NCI-H510A treated with DMSO at 0.1 percent for 48 hours (cell line): ENCODE measurements at places on chromosomes 1 and 21.

DNA sequence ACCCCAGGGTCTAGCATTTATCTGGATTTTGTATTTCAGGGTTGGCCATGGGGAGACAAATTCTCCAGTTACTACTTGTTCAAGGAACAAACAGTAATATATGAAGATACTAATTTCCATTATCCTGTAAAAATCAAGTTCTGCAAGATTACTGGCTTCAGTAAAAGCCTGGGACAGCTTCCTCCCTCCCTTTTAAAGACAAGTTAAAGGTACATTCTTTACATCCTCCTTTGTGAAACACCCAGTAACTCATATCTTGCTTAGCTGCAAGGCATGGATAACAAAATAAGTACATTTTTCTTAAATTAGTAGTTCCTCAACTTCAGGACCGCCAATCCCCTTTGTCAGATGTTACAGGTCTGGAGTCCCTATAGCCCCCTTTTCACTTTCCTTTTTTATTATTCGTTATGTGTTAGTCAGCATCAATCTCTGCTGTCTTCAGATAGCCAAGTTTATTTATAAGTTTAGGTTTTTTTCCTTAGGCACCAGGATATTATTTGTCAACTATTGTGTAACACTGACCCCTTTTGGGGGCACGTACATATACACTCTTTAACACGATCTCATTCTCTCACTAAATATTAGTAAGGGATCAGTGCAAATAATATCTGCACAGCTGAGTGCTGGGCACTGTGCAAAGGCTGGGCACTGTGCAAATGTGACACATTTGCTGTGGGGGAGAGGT is 9.8 kb downstream of the ERRFI1 start:
- no peak for DNase-seq

GRCh38 chr1:92838519-92838918 is 6.7 kb downstream of the RPL5 start:
- no peak for DNase-seq

GRCh38 chr1:203172184-203173010 is 3.2 kb downstream of the MYBPH start:
- peak; percentile 33 for DNase-seq

GRCh38 chr1:31761883-31762282 is 2.3 kb downstream of the ADGRB2 start:
- no peak for DNase-seq

DNA sequence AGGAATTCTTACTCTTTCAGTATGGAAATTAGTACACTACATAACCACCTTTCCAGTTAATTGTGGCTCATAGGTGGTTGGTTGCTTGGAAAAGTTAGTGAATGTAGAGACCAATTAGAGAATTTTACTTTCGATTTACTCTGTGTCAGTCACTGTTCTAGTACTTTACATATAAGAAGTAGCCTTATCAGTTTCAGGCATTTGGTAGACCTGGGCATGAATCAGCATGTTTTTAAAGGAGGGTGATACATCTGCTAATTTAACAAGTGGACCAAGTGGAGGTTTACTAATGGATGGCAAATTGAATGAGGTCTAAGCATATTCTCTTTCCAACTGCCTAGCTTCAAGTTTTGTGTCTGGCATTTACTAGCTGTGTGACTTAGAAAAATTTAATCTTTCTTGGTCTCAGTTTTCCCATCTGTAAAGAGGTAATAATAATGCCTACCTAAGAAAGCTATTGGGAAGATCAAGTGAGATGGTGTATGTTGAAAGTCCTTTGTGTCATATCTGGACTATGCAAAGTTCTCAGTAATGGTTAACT is 1158.6 kb downstream of the PLA2G4A start:
- DNase-seq: no peak

GRCh38 chr1:21291184-21291583 is 921 bp upstream of the ECE1 start:
- no peak for DNase-seq

- peak; percentile 94 for DNase-seq
Observed at GRCh38 chr1:41241749-41242341, at the start of gene SCMH1. Gene SCMH1 (minus strand): TSS chr1:41242306. CDS start chr1:41186133, 56,173 bp downstream.

GRCh38 chr1:47575855-47576757 is 138.3 kb downstream of the FOXD2 start:
- DNase-seq: no peak

DNA sequence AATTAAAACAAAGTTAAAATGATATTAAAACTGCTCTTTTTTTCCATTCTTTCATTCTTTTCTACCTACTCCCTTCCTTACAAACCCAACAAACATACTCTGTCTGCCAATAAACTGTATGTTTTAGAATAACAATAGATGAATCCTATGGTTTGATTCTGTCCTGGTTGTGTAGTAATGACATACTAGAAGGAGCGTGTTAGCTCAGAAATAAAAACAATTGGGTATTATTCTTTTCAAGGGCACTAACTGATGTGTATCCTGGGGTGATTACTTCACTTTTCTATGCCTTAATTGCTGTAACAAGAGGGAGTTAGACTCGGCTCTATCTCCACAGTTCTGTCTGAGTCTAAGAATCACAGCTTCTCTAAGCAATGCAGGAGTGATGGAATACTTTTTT is 194.4 kb downstream of the GIPC2 start:
- no peak for DNase-seq

DNA sequence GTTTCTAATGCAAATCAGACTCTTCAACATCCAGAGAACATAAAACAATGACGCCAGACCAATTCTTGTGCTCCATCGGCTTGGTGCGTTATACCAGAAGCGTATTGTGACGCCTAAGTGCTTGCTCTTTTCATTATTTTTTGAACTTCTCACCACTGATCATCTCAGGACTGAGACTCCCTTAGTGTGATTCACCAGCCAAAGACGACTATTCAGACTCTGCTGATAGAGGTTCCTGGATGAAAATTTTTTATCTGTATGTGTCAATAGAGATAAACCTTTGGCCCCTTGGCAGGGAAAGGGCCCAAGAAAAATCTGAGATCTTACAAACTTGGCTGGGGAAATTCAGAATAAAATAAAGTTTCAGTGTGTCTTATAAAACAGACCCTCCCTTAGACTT is 856 bp upstream of the GREM2 start:
- no peak for DNase-seq

DNA sequence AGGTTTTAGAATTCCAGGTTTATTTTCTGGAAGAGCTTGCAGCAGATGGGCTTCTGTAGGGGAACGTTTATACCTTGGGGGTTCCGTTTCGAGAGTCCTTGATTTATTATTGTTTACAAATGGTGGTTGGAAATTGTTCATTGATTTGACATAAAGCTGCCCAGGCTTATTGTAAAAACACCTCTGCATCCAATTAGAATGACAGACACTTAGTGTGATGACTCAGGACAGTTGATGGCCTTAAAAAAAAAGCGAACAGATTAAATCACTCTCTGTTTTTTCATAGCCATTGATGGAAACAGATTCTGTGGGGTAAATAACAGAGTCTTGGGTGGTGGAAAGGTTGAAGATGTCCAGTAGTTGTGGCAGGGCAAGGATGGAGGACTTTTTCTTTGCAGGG is 35.4 kb downstream of the GALNT2 start:
- no peak for DNase-seq

GRCh38 chr21:33391656-33392055 is 11.6 kb upstream of the IFNGR2 start:
- no peak for DNase-seq

GRCh38 chr1:115690972-115691371 is 49.2 kb downstream of the VANGL1 start:
- no peak for DNase-seq

DNA sequence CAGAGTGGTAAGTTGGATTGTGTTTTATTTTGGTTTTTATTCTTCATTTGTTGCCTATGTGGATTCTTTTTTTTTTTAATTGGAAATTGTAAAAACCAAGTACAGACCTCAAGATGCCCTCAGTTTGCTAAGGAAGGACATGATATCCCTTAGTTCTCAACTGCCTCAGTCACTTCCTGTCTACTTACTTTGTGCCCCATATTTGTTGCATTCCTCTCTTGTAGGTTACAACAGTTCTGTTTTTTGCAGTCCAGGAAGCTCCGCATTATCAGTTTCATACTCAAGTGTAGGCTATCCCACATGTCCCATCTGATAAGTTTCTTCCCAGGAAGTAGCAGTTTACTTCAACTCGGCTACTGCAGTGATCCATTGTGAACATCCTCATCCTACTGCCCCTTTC is 82.0 kb downstream of the RPAP2 start:
- DNase-seq: no peak

- no peak for DNase-seq
Observed at GRCh38 chr1:198677871-198678270, 39.0 kb downstream of the PTPRC start.
